ENCODE measurements at places on chromosomes 4 and X. TPM values are rescaled to one million over a fixed set of nuclear protein-coding genes. Genes with fewer than 3 reads are reported as not detected.

Gene MAGEA12
- not detected for total RNA-seq

Gene DUSP21
- total RNA-seq, result not detected

Gene PORCN
- 10.7 TPM for total RNA-seq

Gene PNMA5
- total RNA-seq, result not detected

Gene MAP7D2
- total RNA-seq, result 0.25 TPM

Gene TLR6
- total RNA-seq, result 3.7 TPM

Gene FREM3
- not detected for total RNA-seq

Gene MAGEA2B
- not detected for total RNA-seq

Gene RAB9A
- total RNA-seq, result 32.7 TPM

Gene STARD8
- 0.27 TPM for total RNA-seq

Gene HGFAC
- total RNA-seq, result not detected

Gene CT45A2
- not detected for total RNA-seq

Gene NAT8L
- total RNA-seq, result 0.99 TPM

Gene ANK2
- 1.0 TPM for total RNA-seq

Gene NR3C2
- 6.0 TPM for total RNA-seq

Gene TMA16
- 45.4 TPM for total RNA-seq

Gene ANOS1
- not detected for total RNA-seq

Gene STPG2
- total RNA-seq, result 0.18 TPM

Gene SSX2
- not detected for total RNA-seq

Gene SRPX
- not detected for total RNA-seq

Gene POLN
- total RNA-seq, result 7.3 TPM

Gene MFAP3L
- total RNA-seq, result 0.86 TPM

Gene SAGE1
- not detected for total RNA-seq

Gene PSAPL1
- total RNA-seq, result not detected

Gene TSPAN6
- total RNA-seq, result not detected

Gene FAT1
- not detected for total RNA-seq

Gene HS3ST1
- total RNA-seq, result not detected

Gene RAB33A
- total RNA-seq, result 34.8 TPM

Gene CABS1
- not detected for total RNA-seq

Gene PNMA6F
- total RNA-seq, result not detected

Gene LIAS
- 23.2 TPM for total RNA-seq

Gene GAGE13
- not detected for total RNA-seq

Gene MEPE
- not detected for total RNA-seq

Gene AWAT1
- not detected for total RNA-seq

Gene RXFP1
- total RNA-seq, result not detected

Gene MSANTD1
- total RNA-seq, result 0.48 TPM

Gene NUP62CL
- total RNA-seq, result 4.5 TPM

Gene ITM2A
- total RNA-seq, result 110 TPM

Gene WNK3
- total RNA-seq, result 0.75 TPM

Gene CXCR3
- total RNA-seq, result 6.8 TPM

Gene LRAT
- not detected for total RNA-seq

Gene CLDN2
- not detected for total RNA-seq

Gene STK32B
- total RNA-seq, result not detected

Gene LUZP4
- total RNA-seq, result not detected

Gene TSPAN5
- 26.7 TPM for total RNA-seq

Gene COQ2
- 18.7 TPM for total RNA-seq

Gene TLR1
- total RNA-seq, result 3.2 TPM

Gene ATOH1
- not detected for total RNA-seq

Gene GAGE12G
- not detected for total RNA-seq

Gene MAGED4
- total RNA-seq, result not detected

Gene C4orf36
- not detected for total RNA-seq

Gene CLTRN
- total RNA-seq, result not detected

Gene SMAD1
- total RNA-seq, result 3.8 TPM

Gene IRS4
- total RNA-seq, result not detected

Gene CCDC160
- not detected for total RNA-seq

Gene F9
- not detected for total RNA-seq

Gene RIPPLY1
- total RNA-seq, result not detected

Gene FGB
- total RNA-seq, result not detected

Gene FRMPD4
- not detected for total RNA-seq

All from activated naive CD4-positive, alpha-beta T cell treated with anti-CD3 and anti-CD28 coated beads, Interleukin-2, amount 50 U/mL, for 72 hours (primary cell).